Activated CD4-positive, alpha-beta T cell treated with anti-CD3 and anti-CD28 coated beads, Interleukin-2, Interleukin-4, amounts not matched to agents 100 ng/mL and 50 ng/mL, durations not matched to agents 16 hours and 8 hours (primary cell): ENCODE measurements at places on chromosomes 11 and 22.
A peak's percentile ranks its signal among the peaks of the same experiment; 100 is the strongest.

- no peak for DNase-seq
Observed at GRCh38 chr11:64004590-64004984, 18.3 kb downstream of the OTUB1 start.

DNA sequence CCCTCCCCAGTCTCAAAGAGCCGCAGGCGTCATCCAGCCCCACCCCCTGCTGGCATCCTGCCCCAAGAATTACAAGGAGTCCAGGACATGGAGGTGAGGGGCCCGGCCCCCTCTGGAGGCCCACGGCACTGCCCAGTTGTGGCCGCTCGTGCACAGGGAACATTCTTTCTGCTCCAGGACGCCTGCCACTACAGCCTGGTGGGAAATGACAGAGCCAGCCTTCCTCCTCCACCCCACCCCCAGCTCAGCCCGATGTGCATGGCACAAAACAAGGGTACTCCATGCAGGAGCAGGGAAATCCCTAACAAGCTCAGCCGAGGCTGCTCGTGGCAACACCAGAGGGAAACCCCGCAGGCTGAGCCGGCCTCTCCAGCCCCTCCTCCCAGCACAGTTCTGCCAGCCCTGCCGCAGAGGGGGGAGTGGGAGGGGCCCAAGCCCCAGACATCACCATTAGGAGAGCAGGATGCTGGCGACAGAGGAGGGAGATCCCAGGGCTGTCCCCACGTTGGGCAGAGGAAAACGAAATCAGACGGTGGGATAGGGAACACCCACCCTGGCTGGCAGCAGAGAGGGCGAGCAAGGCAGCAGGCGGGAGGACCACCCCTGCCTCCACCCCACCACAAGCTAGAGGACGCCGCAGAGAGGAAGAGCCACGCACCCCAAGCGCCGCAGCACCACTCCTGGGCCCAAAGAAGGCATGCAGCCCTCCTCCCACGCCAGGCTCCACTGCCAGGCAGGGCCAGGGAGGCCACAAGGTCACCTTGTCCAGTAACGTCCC lies 10.0 kb downstream of the IGSF9B start:
- no peak for DNase-seq

- no peak for DNase-seq
Observed at GRCh38 chr11:130168105-130168504, 8.5 kb downstream of the ST14 start.

GRCh38 chr22:31944700-31945442 lies 536 bp downstream of the YWHAH start:
- no peak for DNase-seq

DNA sequence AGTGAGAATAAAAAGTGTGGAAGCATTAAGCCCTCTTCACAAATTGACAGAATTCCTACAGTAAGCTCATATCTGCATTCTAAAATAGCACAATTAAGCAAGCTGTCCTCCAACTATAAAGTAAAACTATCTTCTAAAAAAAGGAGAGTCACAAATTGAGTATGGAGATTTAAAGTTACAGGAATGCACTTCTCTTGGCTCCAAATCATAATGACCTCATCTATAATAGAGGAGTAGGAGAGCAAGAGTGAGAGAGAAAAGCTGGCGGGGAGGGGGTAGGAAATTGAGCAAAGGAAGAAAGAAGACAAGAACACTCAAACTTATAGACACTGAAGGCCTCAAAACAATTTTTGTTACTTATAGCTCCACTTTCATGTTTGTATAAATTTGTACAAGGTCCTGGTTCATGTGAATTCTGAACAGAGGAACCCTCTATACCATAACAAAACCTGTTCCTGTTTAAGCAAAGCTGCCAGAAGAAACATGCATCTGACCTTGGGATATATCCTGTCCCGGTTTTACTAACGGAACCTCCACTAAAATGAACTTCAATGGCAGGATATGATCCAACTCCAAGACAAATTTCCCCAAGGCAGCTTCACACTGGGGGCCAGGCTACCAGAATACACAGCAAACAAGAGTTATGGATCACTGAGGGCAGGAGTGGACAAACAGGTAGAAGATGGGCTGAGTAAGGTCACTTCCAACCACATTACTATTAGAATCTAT lies 37.2 kb downstream of the SLC35F2 start:
- no peak for DNase-seq

DNA sequence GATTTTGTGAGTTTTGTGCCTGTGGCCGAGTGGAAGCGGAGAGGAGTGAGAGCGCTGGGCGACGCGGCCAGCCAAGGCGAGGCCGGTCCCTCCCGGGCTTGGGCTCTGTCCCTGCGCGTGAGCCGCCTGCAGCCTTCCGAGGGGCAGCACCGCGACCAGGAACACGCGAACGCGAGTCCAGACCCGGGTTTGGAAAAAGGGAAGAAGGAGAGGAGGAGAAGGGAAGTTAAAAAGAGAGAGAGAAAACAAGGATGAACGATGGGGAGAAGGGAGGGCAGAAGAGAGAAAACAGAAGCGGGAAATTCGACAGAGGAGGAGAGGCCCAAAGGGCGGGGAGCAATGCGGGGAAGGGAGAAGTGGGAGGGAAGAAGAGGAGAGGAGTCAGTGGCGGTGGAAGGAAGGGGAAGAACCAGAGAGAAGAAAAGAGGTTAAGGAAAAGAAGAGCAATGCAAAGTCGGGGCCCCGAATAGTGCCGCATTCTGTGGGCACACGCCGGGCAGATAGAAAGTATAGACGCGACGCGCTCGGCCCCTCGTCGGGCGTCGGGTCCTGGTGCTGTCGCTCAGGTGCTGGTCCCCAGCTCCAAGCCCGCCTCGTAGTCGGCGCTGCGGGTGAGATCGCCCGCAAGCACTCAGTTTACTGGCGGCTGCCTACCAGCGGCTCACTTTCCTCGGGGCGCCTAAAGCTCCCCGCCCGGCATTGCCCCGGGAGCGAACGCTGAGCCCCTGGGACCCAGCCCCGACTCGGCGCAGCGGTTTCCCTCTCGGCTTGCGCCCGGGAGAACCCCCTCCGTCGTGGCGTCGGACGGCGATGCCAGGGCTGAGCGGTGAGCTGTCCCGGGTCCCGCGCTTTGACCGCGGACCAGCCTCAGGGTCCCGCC lies 2.8 kb upstream of the BARX2 start:
- no peak for DNase-seq

DNA sequence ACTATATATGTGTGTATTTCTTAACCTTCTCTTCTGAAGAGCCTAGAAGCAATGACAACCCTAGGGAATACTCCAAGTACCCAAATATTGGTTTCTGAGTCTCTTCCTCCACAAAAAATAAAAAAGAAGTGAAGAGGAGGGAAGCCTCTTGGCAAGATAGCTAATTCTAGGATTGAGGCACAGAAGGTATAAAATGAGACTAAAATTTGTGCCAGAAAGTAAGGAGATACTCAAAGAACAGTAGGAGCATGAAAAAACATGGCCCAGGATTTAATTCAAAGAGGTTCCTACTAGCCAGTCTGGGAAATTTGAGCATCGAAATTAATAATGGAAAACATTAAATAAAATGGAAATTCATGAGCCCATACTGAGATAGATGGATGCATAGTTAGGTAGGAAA lies 112.1 kb downstream of the PAX6 start:
- DNase-seq = no peak

GRCh38 chr11:57116654-57117053 lies 65.1 kb upstream of the LRRC55 start:
- peak; percentile 27 for DNase-seq

DNA sequence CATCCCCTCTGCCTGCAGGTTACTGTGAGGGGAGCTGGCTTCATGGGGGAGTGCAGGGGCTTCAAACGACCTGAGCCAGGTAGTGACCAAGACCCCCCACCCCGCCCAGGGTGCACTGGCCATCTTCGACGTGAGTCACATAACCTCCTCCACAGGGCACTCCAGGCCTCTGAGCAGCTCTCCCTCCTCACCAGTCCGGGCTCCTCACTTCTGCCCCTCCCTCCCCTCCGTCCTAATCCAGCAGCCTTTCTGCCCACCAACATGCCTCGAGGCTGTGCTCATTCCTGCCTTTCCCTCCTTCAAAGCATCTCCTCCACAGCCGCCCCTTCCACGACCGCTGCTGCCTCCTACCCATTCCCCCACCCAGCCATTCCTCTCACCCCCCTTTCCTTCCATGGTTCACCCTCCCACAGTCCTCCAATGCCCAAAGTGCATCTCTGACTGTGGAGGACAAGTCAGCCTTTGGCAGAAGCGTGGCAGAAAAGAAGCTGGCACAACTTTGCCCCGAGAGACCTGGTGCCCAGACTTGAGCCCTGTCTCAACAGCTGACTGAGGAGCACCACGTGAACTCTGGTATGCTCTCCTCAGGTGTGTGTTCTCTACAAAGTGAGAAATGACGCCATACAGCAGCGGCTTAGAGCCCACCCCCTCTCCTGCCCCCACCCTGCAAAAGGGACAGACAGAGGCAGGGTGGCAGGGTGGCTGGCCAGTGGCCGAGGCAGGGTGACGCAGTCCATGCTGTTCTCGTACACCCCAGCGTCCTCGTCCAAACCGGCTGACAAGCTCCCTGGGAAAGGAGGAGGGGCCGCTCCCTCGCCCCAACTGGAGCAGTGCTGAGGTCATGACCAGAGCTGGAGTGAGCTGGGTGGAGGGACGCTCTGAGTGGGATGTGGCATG lies 30.4 kb downstream of the OPCML start:
- no peak for DNase-seq

DNA sequence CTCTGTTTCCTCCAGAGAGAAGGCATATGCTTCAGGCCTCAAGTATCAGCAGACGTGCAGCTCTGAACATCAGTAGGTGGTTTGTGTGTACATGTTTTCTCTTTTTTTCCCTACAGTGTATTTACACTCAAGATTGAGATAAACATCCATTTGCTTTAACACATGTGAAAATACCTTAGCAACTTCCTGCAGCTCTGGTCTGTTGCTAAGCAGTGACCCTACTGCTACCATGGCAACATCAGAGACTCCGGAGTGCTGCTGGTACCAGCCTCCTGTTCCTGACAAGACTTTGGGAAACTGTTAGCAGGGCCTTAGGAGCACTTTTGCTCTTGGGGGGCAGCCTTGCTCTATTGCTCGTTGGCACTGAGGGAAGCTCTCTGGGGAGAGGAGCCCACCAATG lies 221.2 kb upstream of the PLET1 start:
- DNase-seq = no peak

DNA sequence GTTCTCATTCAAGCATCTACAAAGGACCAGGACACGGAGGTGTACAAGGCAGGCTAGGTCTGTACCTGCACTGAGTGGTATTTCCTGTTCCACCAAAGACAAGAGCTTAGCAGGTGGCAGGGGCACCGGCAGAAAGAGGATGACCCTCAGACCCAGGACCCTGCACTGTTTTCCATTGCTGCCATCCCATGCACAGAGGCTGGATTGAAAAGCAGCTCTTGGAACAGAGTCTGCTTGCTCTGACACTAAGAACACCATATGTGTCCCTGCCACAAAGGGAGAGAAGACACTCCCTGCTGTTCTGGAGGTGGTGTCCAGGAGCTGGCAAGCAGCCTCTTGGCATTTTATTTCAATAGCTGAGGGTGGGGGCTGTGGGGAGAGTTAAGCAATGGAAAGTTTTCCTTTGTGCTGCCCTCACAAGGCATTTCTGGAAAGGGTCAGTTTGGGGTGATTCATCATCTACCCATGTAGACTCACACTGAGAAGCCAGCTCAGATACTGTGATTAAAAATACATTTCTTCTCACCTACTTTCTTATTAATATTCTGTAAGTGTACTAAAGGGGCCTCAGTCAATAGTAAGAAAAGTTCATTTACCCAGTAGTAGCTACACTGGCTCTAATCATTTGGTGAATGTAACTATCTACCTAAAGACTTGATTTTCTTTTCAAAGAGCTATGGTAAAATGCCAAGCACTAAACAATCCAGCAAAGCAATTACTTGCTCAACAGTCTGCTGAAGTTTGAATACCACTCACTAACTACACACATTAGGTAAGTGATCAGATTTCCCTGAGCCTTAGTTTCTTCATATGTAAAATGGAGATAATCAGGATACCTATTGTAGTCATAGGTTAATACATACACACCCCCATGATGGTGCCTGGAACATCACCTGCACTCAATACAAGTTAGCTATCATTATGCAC lies 55.2 kb downstream of the SLC1A2 start:
- DNase-seq = no peak

GRCh38 chr22:36808721-36809344 lies 8.0 kb downstream of the PVALB start:
- no peak for DNase-seq

DNA sequence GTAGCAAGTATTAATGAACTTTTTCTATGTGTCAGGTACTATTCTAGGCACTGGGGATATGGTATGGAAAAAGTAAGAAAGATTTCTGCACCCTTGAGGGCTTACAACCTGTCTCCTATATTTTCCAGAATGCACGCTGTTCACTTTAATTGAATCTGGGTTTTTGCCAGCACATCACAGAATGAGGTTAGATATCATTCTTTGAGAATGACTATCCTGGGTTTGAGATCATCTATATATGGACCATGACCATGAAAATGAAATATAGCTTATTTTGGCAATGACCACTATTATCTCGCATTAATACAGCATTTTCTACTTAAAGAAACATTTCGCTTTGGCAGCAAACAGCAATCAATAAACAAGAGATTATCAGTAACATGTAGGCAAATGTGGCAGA lies 46.9 kb downstream of the C11orf71 start:
- DNase-seq = no peak

DNA sequence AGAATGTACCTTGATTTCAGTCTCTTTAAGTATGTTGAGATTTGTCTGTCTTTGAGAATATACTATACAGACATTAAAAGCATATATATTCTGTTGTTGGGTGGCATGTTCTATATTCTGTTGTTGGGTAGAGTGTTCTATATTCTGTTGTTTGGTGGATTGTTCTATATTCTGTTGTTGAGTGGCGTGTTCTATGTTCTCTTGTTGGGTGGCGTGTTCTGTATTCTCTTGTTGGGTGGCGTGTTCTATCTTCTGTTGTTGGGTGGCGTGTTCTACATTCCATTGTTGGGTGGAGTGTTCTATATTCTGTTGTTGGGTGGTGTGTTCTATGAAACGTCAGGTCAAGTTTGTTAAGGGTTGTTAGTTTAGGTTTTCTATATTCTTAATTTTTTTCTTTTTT lies 27.1 kb upstream of the CTTN start:
- DNase-seq = no peak

GRCh38 chr11:36292311-36292722 lies 3.1 kb upstream of the COMMD9 start:
- DNase-seq = peak; percentile 81

DNA sequence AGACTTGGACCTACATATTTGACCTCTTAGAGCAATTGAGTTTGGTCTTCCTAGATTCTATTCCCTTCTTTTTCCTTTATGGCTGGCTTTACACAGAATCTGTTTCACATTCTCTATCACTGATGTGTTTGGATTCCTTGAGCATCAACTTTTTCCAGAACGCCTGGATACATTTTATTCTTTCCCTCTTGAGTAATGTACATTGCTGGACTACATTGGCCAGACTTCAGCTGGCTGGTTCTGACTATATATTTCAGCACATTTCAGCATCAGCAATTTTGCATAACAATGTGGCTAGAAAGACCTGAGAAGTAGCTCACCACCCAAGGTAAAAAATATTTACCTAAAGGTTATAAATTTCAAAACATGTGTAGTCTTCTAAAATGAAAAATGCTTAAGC lies 2198.2 kb upstream of the RAG2 start:
- no peak for DNase-seq

DNA sequence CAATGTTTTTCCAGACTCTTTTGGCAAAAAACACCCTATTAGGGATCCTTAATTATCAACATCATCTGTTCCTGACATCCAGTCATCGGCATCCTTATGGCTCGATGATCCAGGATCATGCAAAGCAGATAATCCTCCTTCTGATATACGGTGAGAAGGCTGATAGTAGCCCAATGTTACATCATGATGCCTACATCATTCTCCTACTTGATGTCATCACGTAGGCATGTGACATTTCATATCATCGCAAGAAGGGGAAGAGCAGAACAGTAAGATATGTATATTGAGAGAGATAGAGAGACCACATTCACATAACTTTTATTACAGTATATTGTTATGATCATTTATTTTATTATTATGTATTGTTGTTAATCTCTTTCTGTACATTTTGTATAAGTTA lies 168.6 kb downstream of the ADAMTS15 start:
- no peak for DNase-seq
